Naive B cell (primary cell): ENCODE measurements at places on chromosomes 16 and 17. TPM values are rescaled to one million over a fixed set of nuclear protein-coding genes. Genes with fewer than 3 reads are reported as not detected.

The DPEP2 gene
- polyA plus RNA-seq: 57.3 TPM

The HOXB8 gene
- polyA plus RNA-seq: not detected

The DLX3 gene
- not detected for polyA plus RNA-seq

The HOXB7 gene
- not detected for polyA plus RNA-seq

The ZNF597 gene
- 2.4 TPM for polyA plus RNA-seq

The CPHXL2 gene
- polyA plus RNA-seq: not detected

The NPIPB5 gene
- polyA plus RNA-seq: 35.6 TPM

The RCVRN gene
- polyA plus RNA-seq: not detected

The ANKS4B gene
- not detected for polyA plus RNA-seq

The ABCA8 gene
- not detected for polyA plus RNA-seq

The ZPBP2 gene
- polyA plus RNA-seq: not detected

The NTN3 gene
- not detected for polyA plus RNA-seq

The NTN1 gene
- 0.09 TPM for polyA plus RNA-seq

The NGFR gene
- polyA plus RNA-seq: not detected

The CRYM gene
- polyA plus RNA-seq: 4.0 TPM

The NSF gene
- 16.4 TPM for polyA plus RNA-seq

The PPP1R27 gene
- polyA plus RNA-seq: not detected
